Stimulated activated CD4-positive, alpha-beta T cell treated with anti-CD3 and anti-CD28 coated beads, TNF-alpha, amount 100 ng/mL, for 48 hours (primary cell): ENCODE measurements at places on chromosomes 7 and 10.

DNA sequence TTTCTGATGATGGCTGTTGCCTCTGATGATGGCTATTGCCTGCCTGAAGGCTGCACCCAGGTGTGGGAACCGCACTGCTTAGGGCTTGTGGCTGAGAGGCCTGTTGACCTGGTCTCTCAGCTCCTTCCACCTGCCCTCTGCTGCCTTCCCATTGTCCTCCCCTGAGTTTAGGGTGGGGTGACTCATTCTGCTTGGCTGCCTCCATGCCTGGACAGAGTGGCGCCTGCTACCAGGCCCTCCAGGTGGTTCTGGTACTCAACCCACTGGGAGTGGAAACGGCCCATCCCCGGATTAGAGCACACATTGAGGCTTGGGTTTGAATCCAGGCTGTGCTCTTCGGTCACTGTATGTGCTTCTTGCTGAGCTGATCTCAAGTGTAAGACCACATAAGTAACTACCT is 120.6 kb downstream of the SEM1 start:
- no peak for DNase-seq

DNA sequence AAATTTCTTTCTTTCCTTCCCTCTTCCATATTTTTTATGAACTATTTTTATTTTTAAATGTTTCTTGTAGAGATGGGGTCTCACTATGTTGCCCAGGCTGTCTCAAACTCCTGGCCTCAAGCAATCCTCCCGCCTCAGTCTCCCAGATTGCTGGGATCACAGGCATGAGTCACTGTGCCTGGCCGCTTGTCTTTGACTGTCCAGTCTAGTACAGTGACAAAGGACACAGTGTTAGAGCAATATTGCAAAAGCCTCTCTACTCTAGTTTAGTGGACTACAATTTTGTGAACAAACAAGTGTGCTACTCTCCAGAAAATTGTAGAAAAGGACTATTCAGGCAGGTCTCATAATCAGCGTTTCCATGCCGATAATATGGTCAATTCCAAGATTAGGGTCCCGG is 11.0 kb downstream of the CPA4 start:
- no peak for DNase-seq

DNA sequence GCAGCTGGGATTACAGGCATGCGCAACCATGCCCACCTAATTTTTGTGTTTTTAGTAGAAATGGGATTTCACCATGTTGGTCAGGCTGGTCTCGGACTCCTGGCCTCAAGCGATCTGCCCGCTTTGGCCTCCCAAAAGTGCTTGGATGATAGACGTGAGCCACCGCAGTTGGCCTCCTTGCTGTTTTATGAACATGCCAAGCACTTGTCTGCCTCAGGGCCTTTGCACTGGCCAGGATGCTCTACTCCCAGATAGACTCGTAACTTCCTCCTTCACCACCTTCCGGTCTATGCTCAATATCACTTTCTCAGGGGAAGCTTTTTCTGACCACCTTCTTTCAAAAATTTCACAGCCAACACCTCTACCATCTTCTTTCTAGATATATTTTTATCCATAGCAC is 6.3 kb downstream of the SLC26A5 start:
- no peak for DNase-seq

DNA sequence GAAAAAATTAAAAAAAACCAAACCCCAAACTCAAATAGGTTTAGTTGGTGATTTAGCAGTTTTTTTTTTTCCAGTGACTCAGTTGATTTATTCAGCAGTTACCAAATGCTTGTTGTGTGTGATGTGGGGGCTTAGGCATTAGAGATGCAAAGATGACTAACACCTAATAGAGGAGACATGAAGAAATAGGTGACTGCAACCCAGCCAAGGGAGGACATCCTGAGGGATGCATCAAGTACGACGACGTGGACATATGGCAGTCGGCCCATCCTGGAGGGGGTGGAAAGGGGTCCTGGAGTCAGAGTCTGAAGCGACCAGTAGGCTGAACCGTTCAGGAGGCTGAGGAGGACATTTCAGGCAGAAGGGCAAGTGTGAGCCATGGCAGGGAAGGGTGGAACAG is 35.5 kb downstream of the LRMDA start:
- no peak for DNase-seq

DNA sequence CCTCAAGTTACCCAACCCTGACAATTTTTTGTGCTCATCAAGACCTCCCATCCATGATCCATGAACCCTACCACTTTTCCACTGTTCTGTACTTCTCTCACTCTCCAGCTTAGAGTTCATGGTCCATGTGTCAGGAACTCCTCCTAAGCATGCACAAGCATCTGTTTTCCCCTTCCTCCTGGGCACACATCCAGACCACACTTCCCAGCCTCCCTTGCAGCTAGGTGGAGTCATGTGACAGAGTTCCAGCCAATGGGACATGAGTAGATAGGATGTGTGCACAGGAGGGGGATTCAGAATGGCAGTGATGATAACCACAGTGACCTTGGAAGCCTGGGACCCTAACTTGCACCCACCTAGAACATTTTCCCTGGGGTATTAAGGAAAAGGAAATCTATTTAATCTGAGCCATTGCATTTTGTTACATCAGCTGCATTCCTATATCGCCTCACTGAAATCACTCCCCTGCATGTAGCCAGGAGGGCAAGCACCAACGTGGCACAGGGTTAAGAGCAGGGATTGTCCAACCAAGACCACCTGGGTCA is 9.6 kb upstream of the FRMPD2 start:
- no peak for DNase-seq

- no peak for DNase-seq
These were observed 48.5 kb upstream of the SLC29A3 start for GRCh38 chr10:71270301-71271220.
